ENCODE measurements at places on chromosomes 11 and 22.

- DNase-seq = no peak
Observed at GRCh38 chr11:66082946-66083698, 13.1 kb downstream of the PACS1 start.

- DNase-seq = peak; percentile 11
Observed at GRCh38 chr11:13861411-13861810, 101.1 kb upstream of the SPON1 start.

DNA sequence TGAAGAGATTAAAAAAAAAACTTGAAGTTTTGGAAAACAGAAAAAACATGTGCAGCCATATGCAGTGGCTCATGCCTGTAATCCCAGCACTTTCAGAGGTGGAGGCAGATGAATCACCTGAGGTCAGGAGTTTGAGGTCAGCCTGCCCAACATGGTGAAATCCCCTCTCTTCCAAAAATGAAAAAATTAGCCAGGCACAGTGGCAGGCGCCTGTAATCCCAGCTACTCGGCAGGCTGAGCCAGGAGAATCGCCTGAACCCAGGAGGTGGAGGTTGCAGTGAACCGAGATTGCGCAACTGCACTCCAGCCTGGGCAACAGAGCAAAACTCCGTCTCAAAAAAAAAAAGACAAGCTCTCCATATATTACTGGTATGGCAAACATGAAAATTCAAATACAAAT is 7.6 kb downstream of the DLG2 start:
- no peak for DNase-seq

DNA sequence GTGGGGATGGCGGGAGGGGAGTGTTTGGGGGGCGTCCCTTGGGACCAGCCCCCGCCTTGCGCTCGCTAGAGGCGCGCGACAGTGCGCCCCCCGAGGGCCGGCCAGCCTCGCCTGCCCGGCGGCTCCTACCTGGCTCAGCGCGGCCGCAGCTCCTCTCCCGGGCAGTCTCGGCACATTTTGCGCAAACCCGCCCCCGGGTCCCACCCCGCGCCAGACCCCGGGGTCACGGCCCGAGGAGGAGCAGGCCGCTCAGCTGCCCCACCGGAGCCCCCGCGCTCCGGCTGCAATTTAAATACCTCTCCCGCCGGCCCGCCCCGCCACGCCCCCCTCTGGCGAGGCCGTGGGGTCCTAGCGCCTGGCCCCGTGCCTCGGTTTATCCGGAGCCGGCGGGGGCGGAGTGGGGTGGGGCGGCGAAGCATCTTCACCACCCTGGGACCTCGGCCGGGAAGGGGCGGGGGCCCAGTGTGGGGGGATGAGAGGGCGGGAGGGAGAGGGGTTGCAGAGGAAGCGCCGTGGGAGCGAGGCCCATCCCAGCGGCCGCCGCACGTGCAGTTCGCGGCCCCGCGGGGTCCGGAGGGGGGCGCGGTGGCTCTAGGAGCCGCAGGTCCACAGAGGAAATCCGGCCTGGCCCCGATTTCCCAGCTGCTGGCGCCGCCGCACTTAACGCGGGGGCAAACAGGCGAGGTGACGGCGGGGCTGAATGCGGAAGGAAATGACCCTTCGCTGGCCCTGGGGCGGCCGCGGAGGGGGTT is at the start of gene LRRC32:
Gene LRRC32 (minus strand): TSS at position 263 of the 752 bp plus-strand sequence. CDS start 4,793 bp downstream, outside the sequence.
- DNase-seq = no peak

GRCh38 chr11:118931571-118931970 is 5.8 kb upstream of the BCL9L start:
- DNase-seq = no peak

DNA sequence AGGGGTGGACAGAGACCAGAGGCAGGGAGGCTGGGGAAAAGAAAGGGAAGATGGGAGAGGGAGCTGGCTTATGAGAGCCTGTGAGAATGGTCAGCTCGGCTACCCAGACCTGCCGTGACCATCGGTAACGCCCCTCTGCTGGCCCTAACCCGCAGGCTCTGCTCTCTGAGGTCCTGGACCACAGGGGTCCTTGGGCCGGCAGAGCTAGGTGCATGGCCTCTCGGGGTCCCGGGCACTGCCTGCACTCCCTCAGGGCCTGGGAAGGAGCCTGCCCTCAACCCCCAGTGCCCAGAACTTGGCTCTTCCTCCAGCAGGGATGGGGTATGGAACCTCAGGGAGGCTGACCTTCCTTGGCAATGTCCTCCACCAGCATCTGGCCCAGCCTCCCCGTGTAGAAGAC is 13.2 kb downstream of the GGT5 start:
- DNase-seq = no peak

GRCh38 chr22:19806213-19807160 is 45.9 kb downstream of the TBX1 start:
- DNase-seq = no peak

- DNase-seq = no peak
Observed at GRCh38 chr11:76628408-76628947, 42.1 kb downstream of the LRRC32 start.

DNA sequence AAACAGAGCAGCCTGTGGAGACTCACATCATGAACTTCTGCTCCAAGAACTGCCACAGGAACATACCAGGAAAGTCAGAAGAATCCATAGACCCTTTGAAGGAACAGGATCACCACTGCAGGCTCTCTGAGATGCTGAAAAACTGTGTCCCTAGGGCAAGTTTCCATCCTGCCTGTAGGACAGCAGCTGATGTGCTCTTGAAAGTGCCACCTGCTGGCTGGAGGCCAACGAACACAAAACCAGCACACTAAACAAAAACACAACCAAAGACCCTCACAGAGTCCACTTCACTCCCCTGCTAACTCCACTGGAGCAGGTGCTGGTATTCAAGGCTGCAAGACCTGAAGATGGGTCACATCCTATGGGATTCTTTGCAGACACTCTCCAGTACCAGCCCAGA is 12.0 kb upstream of the NXPE1 start:
- DNase-seq = no peak

GRCh38 chr11:13011466-13012055 is 2.4 kb downstream of the RASSF10 start:
- no peak for DNase-seq

GRCh38 chr11:1936781-1937615 is 10.1 kb upstream of the MRPL23 start:
- no peak for DNase-seq

GRCh38 chr22:31085928-31086327 is 4.8 kb downstream of the SMTN start:
- no peak for DNase-seq

DNA sequence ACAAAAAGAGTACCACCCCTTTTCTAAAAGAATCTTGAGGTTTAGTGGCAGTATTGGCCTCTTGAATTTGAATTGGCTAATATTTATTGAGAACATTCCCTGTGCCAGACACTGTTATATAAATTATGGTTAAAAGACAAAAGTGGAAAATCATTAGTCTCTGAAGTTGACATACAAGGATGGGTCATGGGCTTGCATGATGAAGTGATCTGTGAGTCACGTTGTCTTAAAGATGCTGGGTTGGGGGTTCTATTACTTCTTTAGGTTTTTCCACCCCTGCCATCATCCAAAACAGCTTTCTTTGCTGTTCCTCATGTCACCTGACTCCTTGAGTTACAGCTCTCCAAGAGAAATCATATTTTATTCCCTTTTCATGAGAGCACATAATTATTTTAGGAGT is 85.0 kb downstream of the CD44 start:
- DNase-seq = no peak

- DNase-seq = no peak
Observed at GRCh38 chr11:12377106-12377823, at the start of gene PARVA. TSS of gene PARVA (plus strand) at chr11:12377571. CDS start at chr11:12377648, 77 bp downstream.
